Activated T-helper 1 cell treated with Interleukin-2 at 50 U/mL for 16 hours (primary cell): ENCODE measurements at places on chromosomes 2 and 18.

DNA sequence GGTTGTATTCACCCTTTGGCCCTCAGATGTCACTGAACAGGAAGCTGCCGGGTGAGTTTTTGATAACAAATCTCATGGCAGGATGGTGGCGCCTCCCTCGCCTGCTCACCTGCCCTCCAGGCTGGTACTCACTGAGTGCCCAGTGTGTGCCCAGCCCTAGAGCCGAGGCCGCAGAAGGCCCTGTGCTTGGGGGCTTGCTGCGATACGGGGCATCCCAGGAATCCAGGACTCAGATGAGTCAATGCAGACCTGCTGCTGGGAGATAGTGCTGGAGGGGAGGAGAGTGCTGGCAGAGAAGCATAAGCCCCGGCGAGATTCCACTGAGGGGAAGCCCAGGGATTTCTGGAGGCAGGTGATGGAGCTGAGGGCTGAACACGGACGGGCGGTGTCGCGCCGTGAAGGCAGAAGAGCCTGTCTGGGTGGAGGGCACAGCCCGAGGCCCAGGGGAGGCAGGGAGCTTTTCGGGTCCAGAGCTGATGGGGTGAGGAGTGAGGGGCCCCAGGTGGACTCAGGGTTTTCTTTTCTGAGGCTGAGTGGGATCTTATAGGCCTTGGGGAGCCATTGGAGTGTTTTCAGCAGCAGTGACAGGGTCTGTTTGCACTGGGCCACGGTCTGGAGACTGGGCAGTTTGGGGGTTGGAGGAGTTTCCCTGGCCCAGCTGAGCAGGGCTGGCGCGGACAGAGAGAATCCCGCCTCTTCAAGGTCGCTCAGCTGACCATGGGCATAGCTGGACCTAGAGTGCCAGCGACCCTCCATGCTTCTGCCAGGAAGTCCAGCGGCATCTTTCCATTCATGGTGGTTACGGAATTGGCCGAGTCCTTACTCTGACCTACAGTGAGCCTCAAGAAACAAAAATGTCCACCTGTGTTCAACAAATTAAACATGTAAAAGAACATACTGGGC, 35.5 kb downstream of the LDLRAD4 start:
- DNase-seq, result no peak

GRCh38 chr2:200454927-200455801, 54.7 kb downstream of the KCTD18 start:
- DNase-seq, result no peak

GRCh38 chr18:35088921-35089320, 47.7 kb downstream of the MAPRE2 start:
- no peak for DNase-seq

GRCh38 chr2:241125626-241126025, 23.5 kb upstream of the MTERF4 start:
- DNase-seq, result no peak

DNA sequence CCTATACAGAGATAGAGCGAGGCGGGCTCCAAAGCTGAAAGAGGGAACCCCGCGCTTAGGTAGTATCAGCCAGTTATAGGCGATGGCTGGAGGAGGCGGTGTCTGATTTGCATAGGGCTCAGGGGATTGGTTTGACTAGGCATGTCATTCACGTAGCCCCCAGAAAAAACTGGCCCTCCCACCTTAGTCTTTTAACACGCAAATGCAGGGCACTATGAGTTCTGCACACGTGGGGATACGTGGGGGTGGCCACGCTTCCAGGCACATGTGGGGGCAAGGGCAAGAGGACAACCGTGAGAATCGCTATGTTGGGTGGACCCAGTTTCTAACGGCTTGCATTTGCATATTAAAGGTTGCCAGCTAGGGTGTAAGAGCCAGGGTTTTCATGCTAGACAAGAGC, 56.7 kb upstream of the MSTN start:
- no peak for DNase-seq

GRCh38 chr2:211939177-211939576, 599.4 kb downstream of the ERBB4 start:
- DNase-seq, result no peak

DNA sequence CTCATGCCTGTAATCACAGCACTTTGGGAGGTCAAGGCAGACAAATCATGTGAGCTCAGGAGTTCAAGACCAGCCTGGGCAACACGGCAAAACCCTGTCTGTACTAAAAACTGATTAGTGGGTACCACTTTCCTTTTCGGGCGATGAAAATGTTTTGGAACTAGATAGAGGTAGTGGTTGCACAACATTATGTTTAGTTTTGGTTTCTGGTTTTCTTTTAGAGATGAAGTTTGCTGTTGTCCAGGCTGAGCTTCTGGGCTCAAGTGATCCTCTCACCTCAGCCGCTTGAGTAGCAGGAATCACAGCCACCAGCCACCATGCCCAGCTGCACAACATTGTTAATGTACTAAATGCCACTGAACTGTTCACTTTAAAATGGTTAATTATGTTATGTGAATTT, 27.6 kb downstream of the AAK1 start:
- no peak for DNase-seq

GRCh38 chr18:45448871-45449270, 166.4 kb upstream of the SLC14A2 start:
- no peak for DNase-seq

DNA sequence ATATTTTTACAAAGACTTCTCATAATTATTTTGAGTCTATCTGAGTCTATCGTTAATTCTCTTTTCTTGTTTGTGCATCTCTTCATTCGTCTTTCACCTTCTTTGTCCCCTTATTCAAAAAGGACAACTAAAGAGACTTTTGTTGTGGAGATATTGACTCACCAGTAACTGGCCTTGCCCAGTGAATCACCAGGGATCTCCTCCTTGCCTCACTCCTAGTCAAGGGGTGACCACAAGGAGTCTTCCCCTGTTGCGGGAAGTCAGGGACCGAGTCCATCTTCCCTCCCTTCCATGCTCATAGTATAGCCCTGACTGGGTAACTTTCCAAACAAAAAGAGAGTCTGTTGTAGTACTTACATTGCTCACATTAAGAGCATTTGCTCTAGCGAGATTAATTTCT, 158.9 kb downstream of the NEB start:
- no peak for DNase-seq

GRCh38 chr2:20371323-20372025, 20.8 kb upstream of the PUM2 start:
- no peak for DNase-seq

DNA sequence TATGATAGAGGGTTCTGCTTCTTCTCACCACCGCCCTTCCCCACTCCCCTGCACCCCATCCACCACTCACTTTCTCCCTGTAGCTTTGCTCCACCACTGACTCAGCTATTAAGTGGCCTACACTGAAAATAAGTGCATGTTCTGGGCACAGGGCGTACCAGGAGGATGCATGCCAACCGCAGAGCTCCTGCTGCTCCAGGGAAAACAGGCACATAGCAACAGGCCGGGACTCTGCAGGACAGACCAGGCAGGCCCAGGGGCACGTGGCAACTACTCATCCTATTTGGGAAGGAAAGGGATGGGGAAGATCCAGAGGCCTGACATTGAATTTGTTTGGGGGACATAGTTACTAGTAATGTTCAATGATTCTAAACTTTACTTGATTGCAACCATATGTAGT, 28.4 kb downstream of the ARL4C start:
- DNase-seq, result no peak

GRCh38 chr2:118858485-118859156, 11.2 kb upstream of the EN1 start:
- no peak for DNase-seq

DNA sequence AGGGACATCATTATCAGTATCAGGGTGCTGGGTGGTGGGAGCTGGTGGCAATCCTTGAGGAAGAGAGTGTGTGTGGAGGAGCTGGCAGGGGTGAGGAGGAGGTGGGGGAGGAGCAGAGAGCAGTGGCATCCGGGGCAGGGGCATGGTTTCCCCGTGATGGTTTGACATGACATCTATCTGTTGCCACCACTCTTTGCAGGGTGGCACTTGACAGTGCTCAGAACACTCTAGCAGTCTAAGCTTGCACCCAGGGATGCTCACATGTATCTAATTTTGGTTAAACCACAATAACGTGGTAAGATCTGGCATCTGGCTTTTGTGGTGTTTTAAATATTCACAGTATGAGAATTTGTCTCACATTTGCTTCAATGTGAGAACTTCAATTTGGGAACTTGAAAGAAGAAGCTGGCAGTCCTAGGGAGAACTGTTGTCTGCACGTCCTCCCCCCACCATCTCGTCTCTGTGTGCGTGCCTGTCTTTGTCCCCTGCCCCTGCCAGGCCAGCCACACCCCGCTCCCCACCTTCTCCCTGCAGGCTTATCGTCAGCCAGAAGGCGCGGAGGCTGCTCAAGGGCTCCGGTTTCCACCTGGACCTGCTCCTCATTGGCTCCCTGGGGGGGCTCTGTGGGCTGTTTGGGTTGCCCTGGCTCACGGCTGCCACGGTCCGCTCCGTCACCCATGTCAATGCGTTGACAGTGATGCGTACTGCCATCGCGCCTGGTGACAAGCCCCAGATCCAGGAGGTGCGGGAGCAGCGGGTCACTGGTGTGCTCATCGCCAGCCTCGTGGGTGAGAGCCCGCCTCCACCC, 11.7 kb downstream of the SLC4A3 start:
- no peak for DNase-seq

- no peak for DNase-seq
Measured at GRCh38 chr2:132669908-132670495, at the start of gene LYPD1. Gene LYPD1, minus strand, starts transcription at chr2:132670205. Its CDS starts 273 bp downstream, at chr2:132669932.

DNA sequence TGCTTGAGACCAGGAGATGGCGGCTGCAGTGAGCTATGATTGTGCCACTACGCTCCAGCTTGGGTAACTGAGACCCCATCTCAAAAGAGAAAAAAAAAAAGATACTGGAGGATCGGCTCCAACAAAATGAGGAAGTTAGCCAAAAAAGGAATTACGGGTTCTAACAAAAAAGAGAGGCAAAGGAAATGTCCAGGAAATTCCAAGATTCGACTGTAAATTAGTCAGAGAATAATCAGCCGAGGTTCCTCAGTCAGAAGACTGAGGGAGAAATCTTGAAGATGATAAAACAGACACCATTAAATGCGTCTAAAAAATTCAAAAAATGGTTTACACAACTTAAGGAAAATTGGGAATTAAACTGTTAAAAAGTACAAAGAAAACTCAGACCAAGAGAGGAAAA, 89.5 kb downstream of the AAK1 start:
- no peak for DNase-seq

GRCh38 chr18:76451396-76452331, 43.4 kb downstream of the ZNF516 start:
- DNase-seq, result no peak

DNA sequence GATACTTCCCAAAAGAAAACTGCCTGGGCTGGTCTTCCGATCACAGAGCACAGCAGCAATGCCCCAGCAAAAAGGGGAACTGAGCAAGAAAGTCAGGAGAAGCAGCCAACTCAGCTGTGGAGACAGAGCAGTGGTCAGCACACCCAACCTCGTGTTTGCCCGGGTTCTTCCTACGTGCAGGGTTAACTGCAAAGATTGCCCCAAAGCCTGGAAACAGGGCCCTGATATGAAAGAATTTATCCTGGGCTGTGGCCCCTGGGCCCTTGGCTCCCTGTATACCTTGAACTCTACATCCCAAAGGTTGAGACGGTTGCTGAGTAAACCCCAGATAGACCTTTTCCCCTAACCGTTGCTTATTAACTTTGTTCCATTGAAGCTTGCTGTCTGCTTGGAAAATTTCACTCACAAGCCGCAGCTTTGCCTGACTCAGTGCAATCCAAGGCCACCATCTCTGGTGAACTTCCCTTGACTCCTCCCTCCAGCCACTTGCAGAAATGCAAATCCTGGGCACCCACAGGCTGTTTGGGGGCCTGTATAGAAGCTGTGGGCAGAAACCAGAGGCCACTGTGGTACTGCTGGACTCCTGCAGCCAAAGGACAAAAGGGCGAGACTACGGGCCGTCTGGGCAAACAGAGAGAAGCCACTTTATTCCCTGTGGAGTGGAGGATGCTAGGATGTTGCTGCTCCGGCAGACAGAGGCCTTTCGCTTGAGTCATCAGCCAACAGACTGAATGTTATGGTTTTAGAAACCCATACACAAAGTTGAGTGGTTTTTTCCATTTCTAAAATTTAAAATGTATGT, 18.2 kb downstream of the NRP2 start:
- no peak for DNase-seq

GRCh38 chr2:109155553-109156451, 26.8 kb downstream of the SH3RF3 start:
- no peak for DNase-seq
